ENCODE measurements at places on chromosomes 13 and 19. TPM values are rescaled to one million over a fixed set of nuclear protein-coding genes. Genes with fewer than 3 reads are reported as not detected.

- no peak for ATAC-seq
Observed at GRCh38 chr19:19027228-19027627, 6.1 kb downstream of the SUGP2 start.

DNA sequence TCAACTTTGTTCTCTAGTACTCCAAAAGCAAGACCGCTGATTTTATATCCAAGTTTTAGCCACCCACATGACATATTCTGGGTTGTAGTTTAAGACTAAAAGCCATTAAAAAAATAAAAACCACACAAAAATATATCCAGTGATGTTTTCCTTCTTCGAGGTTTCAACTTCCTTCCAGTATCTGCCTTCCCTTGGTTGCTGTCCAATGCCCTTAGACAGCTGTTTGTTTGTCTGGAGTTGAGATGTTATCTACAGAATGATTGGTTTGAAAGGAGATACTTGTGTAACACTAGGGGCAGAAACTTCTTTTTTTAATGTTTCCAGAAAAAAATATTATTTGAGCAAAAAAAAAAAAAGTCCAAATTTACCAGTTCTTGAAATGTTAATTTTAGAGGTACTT is 591.5 kb upstream of the PCDH9 start:
- no peak for ATAC-seq

The SIAH3 gene
- total RNA-seq: not detected

The EGLN2 gene
- total RNA-seq: 112 TPM

The LGALS14 gene
- not detected for total RNA-seq

- ATAC-seq: no peak
Observed at GRCh38 chr13:27053210-27053884, 118.3 kb downstream of the USP12 start.

The GAPDHS gene
- total RNA-seq: not detected

- no peak for ATAC-seq
Observed at GRCh38 chr19:3368441-3368795, 2.0 kb downstream of the NFIC start.

Data from gastroesophageal sphincter (tissue), 4 donors.